ENCODE measurements at places on chromosomes 12 and 14.

- no peak for DNase-seq
Observed at GRCh38 chr12:114167431-114167830, 201.3 kb upstream of the RBM19 start.

DNA sequence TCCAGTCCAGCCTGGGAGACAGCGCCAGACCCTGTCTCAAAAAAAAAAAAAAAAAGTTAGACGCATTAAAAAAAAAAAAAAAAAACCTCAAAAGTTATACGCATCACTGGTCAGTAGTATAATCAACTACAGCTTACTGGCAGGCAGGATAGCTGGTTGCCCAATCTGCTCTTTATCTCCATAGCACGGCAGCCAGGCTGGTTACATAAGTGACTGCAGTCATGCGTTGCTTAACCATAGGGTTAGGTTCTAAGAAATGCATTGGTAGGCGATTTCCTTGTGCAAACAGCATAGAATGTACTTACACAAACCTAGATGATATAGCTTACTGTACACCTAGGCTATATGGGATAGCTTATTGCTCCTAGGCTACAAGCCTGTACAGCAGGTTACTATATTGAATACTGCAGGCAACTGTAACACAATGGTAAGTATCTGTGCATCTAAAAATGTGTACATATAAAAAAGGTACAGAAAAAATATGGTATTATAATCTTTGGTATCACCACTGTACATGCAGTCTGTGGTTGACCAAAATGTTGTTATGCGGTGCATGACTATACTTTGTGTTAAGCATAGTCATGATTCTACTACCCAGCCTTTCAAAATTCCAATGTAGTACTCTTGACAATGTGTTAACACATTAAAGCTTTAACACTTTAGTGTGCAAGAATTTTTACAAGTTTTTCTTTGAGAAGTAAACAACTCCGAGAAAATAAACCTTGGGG, 8.1 kb downstream of the L2HGDH start:
- DNase-seq, result no peak

GRCh38 chr12:13127444-13127843, 24.0 kb upstream of the GSG1 start:
- DNase-seq, result no peak

- DNase-seq, result no peak
Observed at GRCh38 chr12:88258396-88258795, 116.3 kb downstream of the TMTC3 start.

DNA sequence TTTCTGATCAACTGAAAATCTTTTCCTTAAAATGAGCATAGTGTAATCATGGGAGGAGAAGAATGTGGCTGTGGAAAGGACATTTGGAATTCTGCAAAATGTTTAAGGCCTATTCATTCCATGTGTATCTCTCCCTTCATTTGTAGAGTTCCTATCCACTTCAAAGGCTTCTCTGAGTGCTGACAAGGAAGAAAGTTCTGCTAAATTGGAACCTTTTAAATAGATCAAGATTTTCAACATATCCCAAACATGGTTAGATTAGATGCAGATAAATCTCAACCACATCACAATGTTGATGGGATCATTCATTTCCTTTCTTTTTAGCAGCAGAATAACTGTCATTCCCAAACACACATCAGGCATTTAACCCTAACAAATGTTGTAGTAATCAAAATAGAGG, 28.4 kb upstream of the SIX1 start:
- DNase-seq, result no peak
